ENCODE measurements at places on chromosomes 13 and 19. TPM values are rescaled to one million over a fixed set of nuclear protein-coding genes. Genes with fewer than 3 reads are reported as not detected.

- no peak for DNase-seq
These were observed at the start of gene PMIS2 for GRCh38 chr19:35585848-35586247. Gene PMIS2 (plus strand): TSS chr19:35586173. CDS start chr19:35586260, 87 bp downstream.

GRCh38 chr13:33963134-33963533, 145.2 kb downstream of the RFC3 start:
- no peak for DNase-seq

- DNase-seq, result no peak
These were observed 14.5 kb downstream of the SLC46A3 start for GRCh38 chr13:28704282-28704681.

The SYCN gene
- total RNA-seq, result not detected

The TMEM190 gene
- not detected for total RNA-seq

The METTL21C gene
- not detected for total RNA-seq

All from heart right ventricle (tissue), 16 donors.